ENCODE measurements at places on chromosomes 3 and 15.

- DNase-seq = no peak
Measured at GRCh38 chr3:159879146-159879545, 109.5 kb upstream of the IL12A start.

- DNase-seq = no peak
Measured at GRCh38 chr15:85407421-85408269, 27.2 kb downstream of the AKAP13 start.

- no peak for DNase-seq
Measured at GRCh38 chr3:187773233-187774184, 28.2 kb upstream of the BCL6 start.

GRCh38 chr3:16370872-16371740 lies 106.1 kb downstream of the OXNAD1 start:
- DNase-seq = no peak

- no peak for DNase-seq
Measured at GRCh38 chr15:89457086-89457485, 39.3 kb downstream of the RHCG start.

GRCh38 chr3:38281895-38282686 lies at the start of gene SLC22A14:
TSS of gene SLC22A14 (plus strand) at chr3:38282294. CDS start at chr3:38306027, 23,733 bp downstream.
- no peak for DNase-seq

DNA sequence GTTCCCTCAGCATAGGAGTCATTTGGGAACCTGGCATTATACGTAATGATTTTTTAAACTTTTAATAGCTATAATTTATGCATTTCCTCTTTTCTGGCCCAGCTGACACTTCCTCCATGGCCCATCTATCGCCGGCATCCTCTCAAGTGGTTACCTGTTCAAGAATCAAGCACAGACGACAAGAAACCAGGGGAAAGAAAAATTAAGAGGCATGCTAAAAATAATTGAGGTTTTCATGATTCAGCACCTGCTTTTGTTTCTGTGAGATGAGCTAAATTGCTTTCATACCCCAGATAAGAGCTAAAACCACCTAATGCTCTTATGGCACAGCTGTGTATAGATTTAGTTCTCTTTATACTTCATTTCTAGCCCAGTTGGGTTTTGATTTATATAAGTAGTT lies 1.7 kb downstream of the SPCS1 start:
- no peak for DNase-seq

- DNase-seq = no peak
Measured at GRCh38 chr3:106014518-106014917, 145.7 kb upstream of the CBLB start.

- DNase-seq = peak; percentile 4
Measured at GRCh38 chr3:107985496-107985895, 105.3 kb downstream of the CD47 start.

DNA sequence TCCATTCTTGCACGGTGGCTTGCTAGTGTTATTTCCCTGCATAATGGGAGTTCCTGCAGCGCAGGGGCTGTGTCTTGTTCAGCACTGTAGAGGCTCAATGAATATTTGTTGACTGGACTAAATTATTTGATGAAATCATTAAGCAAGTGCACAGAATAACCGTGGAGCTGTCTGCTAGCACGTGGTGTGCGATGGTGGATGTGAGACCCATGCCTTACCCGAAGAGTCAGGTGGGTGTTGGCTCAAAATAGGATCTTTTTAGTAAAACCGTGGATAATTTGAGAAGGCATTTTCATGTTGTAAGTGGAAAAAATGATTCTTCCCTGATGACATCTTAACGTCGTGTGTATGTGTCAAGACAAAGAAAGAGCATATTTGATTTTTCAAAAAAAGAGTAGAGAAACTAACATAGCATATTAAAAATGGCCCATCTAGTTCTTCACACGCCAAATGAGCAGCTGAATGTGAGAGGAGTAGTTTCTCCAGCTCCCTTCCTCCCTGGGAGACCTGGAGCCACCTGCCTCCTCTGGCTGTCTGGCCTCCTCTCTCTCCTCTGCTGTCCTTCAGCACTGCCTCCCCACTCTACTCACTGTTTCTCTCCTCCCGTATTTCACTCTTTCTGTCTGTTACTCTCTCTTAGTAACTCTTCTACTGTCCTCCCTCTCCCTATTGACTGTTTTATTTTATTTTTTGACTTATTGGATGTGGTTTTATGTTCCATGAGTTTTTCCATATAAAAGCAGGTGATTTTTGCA lies 6.3 kb downstream of the FAM81A start:
- no peak for DNase-seq

GRCh38 chr15:83947156-83947555 lies 288.4 kb upstream of the GOLGA6L4 start:
- no peak for DNase-seq

DNA sequence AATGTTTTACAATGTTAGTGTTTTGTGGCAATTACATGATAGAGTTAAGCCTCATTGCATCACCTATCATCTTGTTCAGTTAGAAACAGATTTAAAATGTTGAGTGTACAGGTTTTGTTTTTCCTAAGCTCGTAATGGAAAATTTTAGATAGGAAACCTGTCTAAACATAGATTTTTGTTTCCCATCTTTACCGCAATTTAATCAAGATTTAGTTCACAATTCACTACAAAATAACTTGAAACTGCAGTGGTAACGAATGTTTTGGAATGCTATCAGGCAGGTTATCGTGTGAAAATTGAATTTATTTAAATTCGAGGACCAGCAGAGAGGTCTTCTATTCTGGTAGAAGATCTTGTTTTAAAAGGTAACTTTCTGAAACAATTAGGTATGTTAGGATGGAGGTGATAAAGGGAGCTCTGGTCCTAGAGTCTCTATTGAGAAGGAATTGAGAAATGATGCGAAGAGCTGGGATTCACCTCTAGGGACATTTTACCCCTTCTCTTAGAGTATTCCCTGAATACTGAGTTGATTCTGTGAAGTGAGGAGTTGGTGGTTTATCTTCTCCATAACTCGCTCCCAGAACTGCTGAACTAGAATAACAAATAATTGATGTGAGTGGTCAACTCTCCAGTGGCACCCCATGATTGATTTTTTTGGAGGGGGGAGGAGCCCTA lies 1.4 kb downstream of the DOCK3 start:
- DNase-seq = no peak

GRCh38 chr15:88341006-88341405 lies 84.5 kb upstream of the NTRK3 start:
- no peak for DNase-seq

DNA sequence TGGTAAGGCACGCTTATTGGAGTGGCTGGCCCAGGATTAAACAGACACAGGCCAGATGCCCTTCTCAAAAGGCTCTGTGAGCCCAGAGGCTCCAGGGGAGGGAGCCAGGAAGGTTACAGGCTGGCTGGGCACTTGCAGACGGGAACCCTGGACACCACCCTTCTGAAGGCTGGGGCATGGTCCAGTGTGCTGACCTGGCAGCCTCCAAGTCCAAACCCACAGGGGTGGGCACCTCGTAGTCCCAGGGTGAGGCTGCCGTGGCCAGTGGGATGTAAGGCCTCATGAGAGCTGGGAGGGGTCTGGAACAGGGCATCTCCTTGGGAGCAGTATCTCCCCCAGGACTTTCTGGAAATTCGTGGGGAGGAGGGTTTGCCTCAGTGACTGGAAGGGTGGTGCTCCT lies 19.6 kb downstream of the EFCC1 start:
- DNase-seq = no peak

DNA sequence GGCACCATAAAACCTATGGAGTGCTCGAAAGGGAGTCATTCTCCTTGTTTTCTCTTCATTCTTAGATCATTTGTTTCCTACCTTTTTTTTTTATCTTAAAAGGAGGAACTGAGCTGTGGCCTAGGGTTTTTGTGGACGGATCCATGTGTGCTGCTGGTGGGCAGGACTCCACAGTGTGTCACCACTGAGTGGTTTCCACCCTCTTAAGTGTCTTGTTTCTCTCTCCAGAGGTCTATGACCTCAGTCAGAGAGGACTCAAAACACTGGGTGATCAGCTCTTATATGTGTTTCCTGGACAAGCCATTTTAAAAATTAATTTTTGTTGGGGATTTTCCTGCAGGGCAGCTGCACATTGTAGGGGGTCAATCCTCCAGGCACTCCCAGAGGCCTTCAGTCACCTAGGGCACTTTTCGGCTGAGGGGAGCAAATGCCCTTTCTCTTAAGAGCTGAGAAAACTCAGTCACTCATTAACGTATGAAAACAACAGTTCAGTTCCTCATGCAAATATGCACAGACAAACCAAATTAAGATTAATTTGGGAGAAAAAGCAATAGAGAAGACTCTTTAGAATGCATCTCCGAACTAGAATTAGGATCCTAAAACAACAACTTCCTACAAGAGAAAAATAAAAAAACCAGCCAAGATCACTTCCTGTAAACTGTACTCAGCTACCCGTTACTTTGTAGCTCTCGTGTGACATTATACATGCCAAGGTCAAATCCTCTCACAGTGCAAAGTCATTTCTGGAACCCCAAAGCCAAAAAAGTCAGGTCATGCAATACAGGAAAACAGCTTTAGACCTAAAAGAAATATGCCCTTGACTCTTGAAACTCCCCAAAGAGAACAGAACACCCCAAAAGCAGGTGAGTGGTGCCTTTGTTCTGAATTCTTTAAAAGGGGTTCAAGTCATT lies 27.6 kb upstream of the FAM3D start:
- no peak for DNase-seq

GRCh38 chr3:43861635-43862034 lies 170.9 kb downstream of the ABHD5 start:
- no peak for DNase-seq

- no peak for DNase-seq
Measured at GRCh38 chr15:64024172-64025050, 21.9 kb downstream of the DAPK2 start.

DNA sequence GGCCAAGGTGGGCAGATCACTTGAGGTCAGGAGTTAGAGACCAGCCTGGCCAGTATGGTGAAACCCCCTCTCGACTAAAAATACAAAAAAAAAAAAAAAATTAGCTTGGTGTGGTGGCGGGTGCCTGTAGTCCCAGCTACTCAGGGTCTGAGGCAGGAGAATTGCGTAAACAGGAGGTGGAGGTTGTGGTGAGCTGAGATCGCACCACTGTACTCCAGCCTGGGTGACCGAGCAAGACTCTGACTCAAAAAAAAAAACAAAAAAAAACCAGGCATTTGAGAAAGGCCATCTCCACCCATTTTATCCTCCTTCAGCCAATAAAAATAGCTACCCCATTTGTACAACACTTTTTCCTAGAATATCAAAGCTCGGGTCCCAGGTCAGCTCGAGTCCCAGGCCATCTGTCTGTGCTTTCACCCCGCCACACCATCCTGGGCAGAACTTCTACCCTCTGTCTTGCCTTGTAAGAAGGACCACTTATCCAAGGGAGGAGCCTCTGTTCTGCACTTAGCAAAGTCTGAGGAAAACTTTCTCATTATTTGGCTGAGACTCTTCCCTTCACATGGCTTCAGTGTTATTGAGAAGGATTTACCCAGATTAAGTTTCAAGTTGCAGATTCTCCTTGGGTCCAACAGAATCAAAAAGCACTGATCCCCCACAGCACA lies 99.1 kb downstream of the MESD start:
- DNase-seq = no peak

- DNase-seq = no peak
Measured at GRCh38 chr15:56950979-56951378, 32.5 kb downstream of the TCF12 start.

DNA sequence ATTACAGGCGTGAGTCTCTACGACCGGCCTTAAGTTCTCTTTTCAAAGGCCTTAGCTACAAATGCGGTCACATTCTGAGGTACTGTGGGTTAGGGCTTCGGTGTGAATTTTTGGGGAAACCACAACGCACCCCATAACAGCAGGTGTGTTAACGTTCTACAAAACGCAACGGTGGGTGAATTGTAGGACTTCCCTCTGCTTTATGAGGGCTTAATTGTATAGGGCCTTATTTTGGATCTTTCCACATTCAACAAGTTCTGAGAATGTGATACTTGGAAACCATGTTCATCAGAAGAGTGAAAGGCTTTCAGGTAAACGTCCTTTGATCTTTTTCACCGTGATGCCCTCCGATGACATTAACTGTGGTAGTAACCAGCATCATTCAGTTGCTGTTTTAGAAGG lies 998.6 kb upstream of the CFAP20DC start:
- DNase-seq = peak; percentile 16

DNA sequence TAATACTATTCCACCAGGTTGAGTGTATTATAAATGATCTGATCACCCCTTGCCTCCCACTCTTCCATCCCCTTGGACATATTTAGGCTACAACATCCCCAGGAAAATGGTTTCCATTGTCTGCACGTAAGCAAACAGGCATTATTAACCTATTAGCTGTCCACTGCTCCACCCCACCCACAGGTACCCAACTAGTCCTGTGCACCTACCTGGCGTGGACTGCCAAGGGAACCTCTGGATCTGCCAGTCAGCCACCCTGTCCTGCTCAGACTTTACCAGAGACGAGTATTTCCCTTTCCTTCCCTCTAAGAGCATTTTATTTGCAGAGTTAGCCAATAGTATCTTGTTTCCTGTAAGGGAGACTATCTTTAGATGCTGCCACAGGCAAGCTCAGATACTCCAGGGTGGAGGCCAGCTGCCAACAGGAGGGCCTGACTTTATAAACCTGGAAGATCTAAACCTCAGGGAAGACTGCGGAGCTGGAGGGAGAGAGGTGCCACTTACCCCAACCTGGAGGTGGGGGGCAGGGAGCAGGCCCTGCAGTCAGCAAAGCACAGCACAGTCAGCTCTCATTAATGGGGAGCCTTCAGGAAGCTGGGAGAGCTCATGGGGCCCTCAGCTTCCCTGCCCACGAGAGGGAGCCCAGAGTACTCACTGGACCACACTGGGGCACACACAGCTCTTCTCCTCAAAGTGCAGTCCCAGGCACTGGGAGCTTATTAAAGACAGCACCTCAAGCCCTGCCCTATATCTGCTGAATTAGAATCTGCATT lies at the start of gene CX3CR1:
Gene CX3CR1, minus strand, starts transcription at position 292 of the 773 bp plus-strand sequence. CDS start 13,527 bp downstream, outside the sequence.
- DNase-seq = no peak

- DNase-seq = no peak
Measured at GRCh38 chr3:49029563-49029884, 326 bp upstream of the IMPDH2 start.

- DNase-seq = no peak
Measured at GRCh38 chr3:192481638-192482037, 245.7 kb downstream of the FGF12 start.

- no peak for DNase-seq
Measured at GRCh38 chr3:158098834-158099424, 7.3 kb downstream of the SHOX2 start.

GRCh38 chr3:150303768-150304167 lies 104.3 kb upstream of the TSC22D2 start:
- DNase-seq = no peak

GRCh38 chr3:50603261-50604109 lies 8.1 kb downstream of the CISH start:
- no peak for DNase-seq

DNA sequence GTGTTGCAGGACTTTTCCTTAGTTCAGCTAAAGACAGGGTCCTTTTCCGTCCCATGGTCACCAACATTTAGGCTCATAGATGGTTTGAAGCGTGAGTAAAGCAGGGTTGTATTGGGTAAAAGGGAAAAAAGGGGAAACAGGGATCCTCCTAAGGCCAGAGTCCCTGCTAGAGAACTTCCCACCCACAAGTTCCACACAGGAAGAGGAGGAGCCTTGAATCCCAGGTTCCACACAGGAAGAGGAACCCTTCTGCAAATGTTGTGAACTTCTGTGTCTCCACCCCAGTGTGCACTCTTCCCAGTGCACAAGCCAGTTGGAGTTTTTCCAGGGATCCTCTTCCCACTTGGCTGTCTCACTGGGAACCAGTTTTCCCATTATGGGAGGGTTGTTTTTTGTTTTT lies 27.6 kb upstream of the ATP8B4 start:
- no peak for DNase-seq

- no peak for DNase-seq
Measured at GRCh38 chr15:70055601-70056051, 42.1 kb downstream of the TLE3 start.
